Hematopoietic multipotent progenitor cell (in vitro differentiated cells): ENCODE measurements at places on chromosomes 2 and 18. TPM values are rescaled to one million over a fixed set of nuclear protein-coding genes. Genes with fewer than 3 reads are reported as not detected.
A peak's percentile ranks its signal among the peaks of the same experiment; 100 is the strongest.

AGBL5 gene
- total RNA-seq: 38.0 TPM

IL1F10 gene
- total RNA-seq: not detected

SNORC gene
- total RNA-seq: 0.54 TPM

PMAIP1 gene
- total RNA-seq: 23.4 TPM

DIS3L2 gene
- total RNA-seq: 39.0 TPM

XRCC5 gene
- 118 TPM for total RNA-seq

CD8B2 gene
- under 0.01 TPM for total RNA-seq

KCMF1 gene
- total RNA-seq: 20.2 TPM

ALLC gene
- not detected for total RNA-seq

NEU2 gene
- total RNA-seq: not detected

GRCh38 chr2:158904627-158905177 lies 63.7 kb upstream of the TANC1 start:
- no peak for DNase-seq

DNA sequence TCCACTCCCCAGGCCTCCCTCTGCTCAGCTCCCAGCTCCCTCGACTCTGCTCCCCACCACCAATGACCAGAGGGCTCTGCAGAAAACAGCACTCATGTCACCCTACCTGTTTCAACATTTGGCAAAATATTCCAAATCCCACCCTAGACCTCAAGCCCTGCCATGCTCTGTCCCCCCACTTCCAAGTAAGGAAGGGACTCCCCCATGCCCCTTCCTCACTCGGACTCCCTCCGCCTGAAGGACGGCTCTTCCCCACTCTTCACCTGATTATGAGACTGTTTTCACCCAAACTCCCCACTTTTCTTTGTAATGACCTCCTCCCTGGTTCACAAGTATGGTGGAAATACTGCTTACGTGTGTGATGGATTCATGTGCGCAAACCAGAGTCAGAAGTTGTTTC lies 208.4 kb downstream of the MGAT5 start:
- DNase-seq: no peak

- no peak for DNase-seq
Measured at GRCh38 chr18:41436772-41437171, 518.3 kb upstream of the PIK3C3 start.

DNA sequence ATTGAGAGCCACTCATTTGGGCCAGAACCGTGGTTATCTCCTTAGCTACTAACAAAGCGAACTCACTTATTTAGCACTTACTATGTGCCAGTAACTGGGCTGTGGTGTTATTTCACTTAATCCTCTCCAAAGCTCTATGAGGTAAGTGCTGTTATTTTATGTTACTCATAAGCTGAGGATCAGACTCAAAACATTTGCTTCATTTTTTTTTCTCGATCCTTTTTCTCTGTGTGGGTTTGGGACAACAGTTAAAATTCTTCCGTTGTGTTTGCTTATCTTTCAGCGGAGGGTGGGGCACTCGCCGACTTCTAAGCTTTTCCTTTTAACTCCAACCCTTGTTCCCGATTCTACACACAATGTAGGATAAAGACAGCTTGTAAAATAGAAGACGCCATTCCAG lies 52.8 kb downstream of the TMEM178A start:
- no peak for DNase-seq

- DNase-seq: no peak
Measured at GRCh38 chr2:145315053-145315452, 795.1 kb upstream of the ZEB2 start.

- DNase-seq: no peak
Measured at GRCh38 chr2:34143149-34143548, 544.0 kb upstream of the FAM98A start.

DNA sequence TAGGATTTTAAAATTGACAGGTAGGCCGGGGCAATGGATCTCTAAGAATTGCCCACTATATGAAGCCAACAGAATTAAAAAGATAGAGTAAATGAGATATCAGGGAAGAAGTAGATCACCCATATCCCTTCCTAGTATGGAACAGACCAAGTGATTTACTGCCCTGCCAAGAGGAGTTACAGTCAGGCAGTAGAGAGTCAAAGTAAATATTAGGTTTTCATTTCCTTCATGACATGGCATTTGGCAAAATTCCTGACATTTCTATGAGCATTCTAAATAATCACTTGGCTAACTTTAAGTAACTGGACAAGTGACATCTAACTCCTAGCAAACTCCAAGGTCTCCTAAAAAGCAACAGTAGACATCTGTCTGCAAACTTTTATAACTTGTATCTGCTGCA lies 33.5 kb downstream of the GALNT5 start:
- DNase-seq: no peak

DNA sequence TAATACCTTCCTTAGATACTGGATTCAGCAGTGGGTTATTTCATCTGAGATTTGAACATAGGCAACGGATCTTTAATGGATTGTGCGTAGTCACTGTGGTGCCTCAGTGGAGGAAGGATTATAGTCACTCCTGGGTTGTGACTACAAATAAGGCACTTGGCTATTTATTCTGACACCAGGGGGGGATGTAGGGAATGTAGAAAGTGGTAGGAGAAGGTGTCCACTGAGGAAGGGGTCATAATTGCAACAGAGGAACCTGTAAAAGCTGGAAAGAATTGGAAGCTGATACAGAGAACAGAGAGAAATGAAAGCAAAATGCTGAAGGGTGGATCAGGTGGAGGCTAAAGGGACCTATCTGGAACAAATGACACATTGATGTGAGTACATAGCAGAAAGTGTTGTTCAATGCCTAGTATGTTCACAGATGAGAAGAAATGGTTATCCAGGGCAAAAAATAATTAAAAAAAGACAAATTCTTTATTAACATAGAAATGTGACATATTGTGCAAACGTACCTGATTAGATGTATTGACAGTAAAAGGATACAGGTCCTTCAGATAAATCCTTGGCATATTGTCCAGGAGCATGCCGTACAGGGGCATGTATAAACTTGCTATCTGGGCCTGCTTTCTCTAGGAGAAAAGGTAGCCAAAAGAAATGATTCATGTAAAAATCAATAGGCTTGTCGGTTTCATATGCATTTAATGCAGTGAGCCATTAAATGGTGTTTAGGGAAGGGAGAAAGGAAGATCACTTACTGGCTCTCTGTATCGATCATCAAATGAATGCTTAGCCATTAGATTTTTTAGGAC lies 91.2 kb upstream of the CCDC195 start:
- DNase-seq: peak; percentile 27

- DNase-seq: no peak
Measured at GRCh38 chr2:7189106-7189505, 271.9 kb downstream of the RNF144A start.

- no peak for DNase-seq
Measured at GRCh38 chr2:3470856-3471737, 48.2 kb downstream of the ADI1 start.

DNA sequence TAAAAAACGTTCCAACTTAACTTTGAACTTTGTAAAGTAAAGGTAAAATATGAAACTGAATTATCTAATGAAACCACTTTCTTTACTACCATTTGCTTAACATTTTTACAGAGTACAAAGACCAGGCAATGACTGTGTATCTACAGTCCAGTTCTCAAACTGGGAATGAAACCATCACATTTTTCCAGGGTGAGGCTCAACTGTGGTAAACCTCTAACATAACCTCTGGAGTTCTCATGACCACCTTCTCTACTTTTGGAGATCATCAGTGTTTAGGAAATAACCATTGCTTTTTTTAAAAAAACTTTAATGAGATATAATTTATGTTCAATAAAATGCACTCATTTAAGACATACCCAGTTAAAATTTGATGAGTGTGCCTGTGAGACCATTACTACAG lies 223.5 kb downstream of the RNF152 start:
- no peak for DNase-seq

- DNase-seq: no peak
Measured at GRCh38 chr2:224657349-224657748, 58.8 kb downstream of the CCDC195 start.

DNA sequence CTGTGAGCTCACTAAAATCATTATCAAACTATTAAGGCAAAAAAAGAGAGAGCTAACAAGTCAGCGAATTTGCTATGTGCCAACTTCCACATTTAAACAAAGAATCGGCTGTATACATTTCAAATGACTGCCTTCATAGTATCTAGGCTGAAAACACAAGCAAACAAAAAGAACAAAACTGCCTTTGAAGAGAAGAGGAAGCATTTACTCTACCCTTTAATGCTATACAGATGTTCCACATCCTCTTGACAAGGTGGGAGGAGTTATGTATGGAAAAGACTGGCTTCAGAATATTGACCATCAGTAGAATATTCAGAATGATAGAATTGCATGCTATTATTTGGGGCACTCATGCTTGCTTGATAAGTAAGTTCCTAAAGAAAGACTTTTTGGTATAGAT lies 741.7 kb downstream of the PLCL1 start:
- no peak for DNase-seq

- DNase-seq: no peak
Measured at GRCh38 chr2:38533757-38534545, 68.8 kb downstream of the HNRNPLL start.

DNA sequence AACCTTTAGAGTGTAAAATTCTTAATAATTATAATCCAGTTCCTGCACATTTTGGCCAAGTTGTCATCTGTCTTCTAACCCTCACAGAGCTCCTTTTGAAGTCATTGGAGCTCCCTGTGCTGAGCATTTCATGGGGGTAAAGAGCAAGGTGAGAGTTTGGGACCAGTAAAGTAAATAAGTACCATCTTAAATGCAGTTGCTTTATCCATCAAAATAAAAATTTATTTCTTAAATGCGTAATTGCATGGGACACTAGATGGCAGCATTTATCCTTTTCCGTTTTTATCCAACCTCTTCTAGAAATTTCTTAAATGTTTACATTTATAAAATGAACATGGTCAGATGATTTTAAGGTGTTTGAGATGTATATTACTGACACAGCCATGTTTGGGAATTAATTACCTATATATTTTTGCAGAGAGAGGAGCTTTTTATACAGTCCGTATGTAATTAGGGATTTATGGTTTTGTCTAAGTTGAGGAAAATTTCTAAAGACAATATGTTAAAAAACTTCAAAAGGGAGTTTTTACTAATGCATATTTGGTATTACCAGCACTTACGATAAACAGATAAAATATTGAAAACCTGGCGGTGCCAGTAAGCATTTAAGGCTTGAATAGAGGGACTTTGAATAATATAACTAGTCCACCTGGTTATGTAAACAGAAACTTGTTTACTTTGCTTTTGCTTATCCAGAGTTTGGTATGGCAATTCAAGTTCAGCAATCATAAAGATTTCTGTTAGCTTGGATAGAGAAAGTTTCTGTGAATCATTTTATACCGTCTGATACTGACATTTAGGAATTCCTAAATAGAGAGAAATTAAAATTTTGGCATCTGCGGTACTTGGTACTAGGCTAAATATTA lies 54.5 kb downstream of the ACSL3 start:
- peak; percentile 37 for DNase-seq

DNA sequence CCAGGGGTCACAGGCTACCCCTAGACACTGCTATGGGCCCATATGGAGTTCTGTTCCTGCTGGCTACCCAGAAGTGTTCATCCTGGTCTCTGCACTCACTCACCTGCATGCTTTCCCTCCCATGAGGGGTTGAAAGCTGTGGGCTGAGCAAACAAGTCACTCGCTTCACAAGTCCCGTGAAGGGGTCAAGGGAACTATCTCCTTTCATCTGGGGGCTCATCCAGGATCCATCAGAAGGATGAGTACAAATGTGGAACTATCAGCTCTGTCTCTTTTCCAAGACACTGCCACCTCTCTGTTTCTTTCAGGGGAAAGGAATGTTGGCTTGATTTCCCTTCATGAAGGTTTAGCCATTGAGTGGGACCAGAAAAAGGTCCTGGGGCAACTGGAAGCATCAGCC lies 21.7 kb downstream of the SULT1C4 start:
- no peak for DNase-seq

GRCh38 chr2:162462911-162463310 lies 119.0 kb downstream of the GCA start:
- no peak for DNase-seq

DNA sequence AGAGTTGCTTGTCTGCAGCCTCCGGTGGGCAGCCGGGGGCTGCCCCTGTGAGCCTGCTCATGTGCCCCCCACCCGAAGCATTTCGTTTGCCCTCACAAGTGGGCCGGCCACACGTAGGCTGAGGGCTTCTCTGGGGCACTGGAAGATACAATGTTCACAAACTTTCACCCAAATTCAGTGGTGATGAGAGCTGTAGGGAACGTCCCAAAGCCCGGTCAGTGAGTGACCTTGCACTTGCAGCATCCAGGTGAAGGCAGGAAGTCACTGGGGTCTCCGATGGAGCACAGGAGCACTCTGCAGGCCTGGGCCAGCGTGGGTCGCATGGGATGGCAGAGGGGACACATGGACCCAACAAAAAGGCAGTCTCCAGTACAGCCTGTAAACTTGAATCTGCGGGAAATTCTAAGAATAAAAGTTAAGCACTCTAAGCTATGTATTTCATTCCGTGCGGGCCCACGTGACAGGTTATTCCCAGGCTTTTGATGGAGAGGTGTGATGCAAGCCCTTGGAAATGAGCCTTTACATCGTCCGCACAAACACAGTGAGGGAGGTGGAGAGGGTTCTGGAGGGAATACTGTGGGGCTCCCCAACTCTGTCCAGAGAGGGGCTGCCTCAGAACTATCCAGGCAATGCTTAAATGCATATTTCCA lies 42.5 kb downstream of the CNGA3 start:
- no peak for DNase-seq

DNA sequence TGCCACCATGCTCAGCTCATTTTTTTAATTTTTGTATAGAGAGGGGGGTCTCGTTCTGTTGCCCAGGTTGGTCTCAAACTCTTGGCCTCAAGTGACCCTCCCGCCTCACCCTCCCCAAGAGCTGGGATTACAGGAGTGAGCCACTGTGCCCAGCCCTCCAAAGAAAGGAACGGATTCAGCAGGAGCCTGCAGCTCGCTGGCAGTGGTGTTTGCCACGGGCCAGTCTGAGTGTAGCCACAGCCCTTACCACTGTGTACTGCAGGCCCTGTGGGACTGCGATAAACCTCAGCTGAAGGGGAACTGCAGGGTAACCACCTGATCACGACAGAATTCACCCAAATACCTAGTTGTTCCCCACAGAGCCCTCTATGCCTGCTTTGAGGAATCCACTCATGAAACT lies 6.8 kb downstream of the COPS9 start:
- no peak for DNase-seq

DNA sequence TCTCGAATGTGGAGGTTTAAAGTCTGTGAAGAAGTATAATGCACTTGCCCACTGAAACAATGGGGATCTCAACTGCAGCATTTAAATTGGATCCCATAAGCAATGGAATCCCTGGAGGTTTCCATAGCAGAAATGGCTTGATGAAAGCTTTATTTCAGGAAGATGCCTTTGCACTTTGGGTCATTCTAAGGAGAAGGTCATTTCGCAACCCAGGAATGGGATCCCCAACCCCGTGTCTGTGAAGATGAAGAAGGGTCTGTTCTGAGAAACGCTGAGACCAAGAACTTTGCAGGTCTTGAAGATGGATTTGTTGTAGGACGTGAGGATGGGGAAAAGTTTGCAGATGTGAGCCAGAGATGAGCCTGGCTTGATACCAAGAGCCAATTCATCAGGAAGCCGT lies 1.8 kb upstream of the KCNG3 start:
- DNase-seq: no peak
